Ovary (tissue), 10 donors: ENCODE measurements at places on chromosomes 1 and 21.

GRCh38 chr1:32100807-32101708 lies 6.8 kb upstream of the KPNA6 start:
- H3K4me1 ChIP-seq: no peaks in the 10 kb centered on the region
- H3K27ac ChIP-seq: no peak overlapping the region
- H3K4me3 ChIP-seq: no peak overlapping the region
- no peak for DNase-seq
- no peaks in the 10 kb centered on the region for H3K36me3 ChIP-seq

GRCh38 chr1:221343607-221344006 lies 398.3 kb downstream of the DUSP10 start:
- DNase-seq: no peak
- no peaks in the 10 kb centered on the region for H3K36me3 ChIP-seq
- H3K4me1 ChIP-seq: no peaks in the 10 kb centered on the region
- H3K27me3 ChIP-seq: no peaks in the 10 kb centered on the region
- no peak overlapping the region for H3K27ac ChIP-seq

DNA sequence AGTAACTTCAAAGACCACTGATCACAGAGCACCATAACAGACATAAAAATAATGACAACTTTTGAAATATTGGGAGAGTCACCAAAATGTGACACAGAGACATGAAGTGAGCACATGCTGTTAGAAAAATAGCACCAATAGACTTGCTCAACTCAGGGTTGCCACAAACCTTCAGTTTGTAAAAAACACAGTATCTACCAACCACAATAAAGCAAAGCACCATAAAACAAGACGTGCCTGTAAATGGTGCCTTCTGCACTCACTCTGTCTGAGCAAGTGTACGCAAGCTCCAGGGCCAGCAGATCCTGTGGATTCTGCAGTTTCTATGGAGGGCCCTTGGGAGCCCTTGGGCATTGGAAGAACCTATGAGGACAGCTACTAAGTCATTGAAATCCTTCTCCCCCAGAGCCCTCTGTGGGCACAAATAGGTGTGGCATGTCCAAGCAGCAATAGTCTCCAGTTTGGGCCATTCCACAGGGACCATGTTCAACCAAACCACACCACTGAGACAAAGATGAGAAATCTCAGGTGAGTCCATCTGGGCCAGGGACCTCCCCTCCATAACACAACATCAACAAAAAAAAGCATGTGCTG lies 116.9 kb upstream of the RAB4A start:
- H3K27ac ChIP-seq: no peak overlapping the region
- no peaks in the 10 kb centered on the region for H3K27me3 ChIP-seq
- no peaks in the 10 kb centered on the region for H3K36me3 ChIP-seq
- H3K4me3 ChIP-seq: no peak overlapping the region
- no peaks in the 10 kb centered on the region for H3K4me1 ChIP-seq
- DNase-seq: no peak

GRCh38 chr1:3679098-3679555 lies 26.8 kb downstream of the TP73 start:
- peaks cover 1% of the 10 kb centered on the region for H3K4me1 ChIP-seq
- no peak for DNase-seq
- no peaks in the 10 kb centered on the region for H3K36me3 ChIP-seq
- H3K4me3 ChIP-seq: no peak overlapping the region

GRCh38 chr1:239811211-239811885 lies 280.3 kb upstream of the FMN2 start:
- H3K27me3 ChIP-seq: no peaks in the 10 kb centered on the region
- peaks cover 5% of the 10 kb centered on the region for H3K4me1 ChIP-seq
- no peak overlapping the region for H3K27ac ChIP-seq
- no peak for DNase-seq

- H3K36me3 ChIP-seq: no peaks in the 10 kb centered on the region
- H3K4me3 ChIP-seq: no peak overlapping the region
- no peak overlapping the region for H3K27ac ChIP-seq
- no peak for DNase-seq
- H3K4me1 ChIP-seq: peaks cover 1% of the 10 kb centered on the region
- H3K27me3 ChIP-seq: no peaks in the 10 kb centered on the region
Measured at GRCh38 chr1:229108598-229109201, 162.2 kb upstream of the RAB4A start.
